ENCODE measurements at places on chromosomes 4 and X.

- no peak for DNase-seq
These were observed 56.2 kb downstream of the CD99L2 start for GRCh38 chrX:150842198-150842685.

DNA sequence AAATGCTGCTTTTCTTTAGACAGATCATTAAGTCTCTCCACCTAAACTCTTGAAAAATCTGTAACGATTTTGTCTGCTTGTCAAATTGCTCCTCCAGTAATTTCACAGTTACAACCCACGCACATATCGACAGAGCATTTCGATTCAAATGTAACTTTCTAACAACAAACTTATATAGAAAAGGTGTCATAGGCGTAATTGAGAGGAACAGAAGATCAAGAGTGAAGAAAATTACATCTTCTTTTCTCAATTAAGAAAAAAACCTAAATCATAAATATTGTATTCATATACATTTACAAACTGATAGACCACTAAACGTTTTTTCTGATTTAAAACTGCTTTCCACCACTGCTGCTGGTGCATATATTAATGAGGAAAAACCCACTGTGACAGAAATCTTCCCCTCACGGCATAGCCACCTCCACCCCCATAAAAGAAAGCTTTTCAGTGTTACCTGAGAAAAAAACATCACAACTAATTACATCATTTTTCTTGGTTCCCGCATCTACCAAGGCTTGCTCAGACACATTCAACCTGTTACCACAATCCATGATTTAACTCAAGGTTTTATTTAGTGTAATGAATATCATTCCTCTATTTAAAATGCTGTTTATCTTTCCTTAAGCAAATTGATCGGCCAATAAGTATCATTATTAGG, 1.9 kb downstream of the GPM6A start:
- DNase-seq, result no peak

DNA sequence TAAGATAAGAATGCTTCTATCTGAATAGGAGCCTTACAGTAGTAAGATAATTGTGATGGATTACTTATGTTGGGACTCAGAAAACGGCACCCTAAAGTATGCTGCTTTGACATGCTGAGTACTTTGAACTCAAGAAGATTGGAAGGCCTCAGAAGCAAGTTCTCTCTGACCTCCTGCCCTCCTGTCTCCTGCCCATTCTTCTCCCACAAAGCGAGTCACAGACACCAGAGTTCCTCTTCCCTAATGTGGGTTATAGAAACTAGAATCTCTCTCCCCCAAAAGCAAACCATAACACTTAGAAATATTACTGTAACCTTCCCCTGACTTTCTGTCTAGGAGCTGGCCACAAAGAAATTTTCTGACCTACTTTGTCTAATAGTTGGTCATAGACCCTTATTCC, 76.5 kb downstream of the DDIT4L start:
- no peak for DNase-seq

DNA sequence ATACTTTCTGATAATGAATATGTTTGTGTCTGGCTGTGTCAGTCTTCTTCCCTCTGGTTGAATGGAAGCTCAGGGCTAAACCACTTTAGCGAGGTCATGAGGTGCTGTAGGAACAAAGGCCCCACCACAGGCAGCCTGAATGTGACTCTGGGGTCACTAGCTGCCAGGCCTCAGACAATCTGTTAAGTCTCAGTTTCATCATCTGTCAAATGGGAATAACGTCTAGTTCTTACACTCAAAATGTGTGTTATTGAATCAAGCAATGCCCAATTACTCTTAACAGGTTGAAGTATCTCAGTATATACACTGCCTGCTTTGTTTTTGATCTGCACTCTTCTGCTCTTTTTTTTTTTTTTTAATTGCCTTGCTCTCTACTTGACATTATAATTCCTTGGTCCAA, 148.6 kb downstream of the STK32B start:
- no peak for DNase-seq

GRCh38 chr4:87121341-87122065, 98.9 kb downstream of the KLHL8 start:
- DNase-seq, result no peak

DNA sequence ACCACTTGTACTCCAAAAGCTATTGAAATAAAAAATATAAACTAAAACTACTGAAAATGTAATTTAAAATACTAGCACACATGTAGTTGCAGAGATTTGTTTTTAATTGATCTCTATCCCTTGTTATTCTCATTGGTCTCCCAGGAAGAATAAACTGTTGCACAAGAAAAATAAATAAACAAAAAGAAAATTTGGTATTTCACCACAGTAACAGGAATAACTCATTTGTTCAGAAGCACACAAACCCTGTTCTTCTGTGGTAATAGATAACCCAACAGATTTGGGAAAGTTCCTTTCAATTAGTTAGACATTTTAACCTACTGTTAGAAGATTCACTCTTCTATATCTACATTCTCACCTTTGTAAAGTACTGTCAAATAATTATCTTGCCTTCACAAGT, 70.9 kb upstream of the APOOL start:
- no peak for DNase-seq

- no peak for DNase-seq
These were observed 28.6 kb upstream of the OGT start for GRCh38 chrX:71504346-71504745.

DNA sequence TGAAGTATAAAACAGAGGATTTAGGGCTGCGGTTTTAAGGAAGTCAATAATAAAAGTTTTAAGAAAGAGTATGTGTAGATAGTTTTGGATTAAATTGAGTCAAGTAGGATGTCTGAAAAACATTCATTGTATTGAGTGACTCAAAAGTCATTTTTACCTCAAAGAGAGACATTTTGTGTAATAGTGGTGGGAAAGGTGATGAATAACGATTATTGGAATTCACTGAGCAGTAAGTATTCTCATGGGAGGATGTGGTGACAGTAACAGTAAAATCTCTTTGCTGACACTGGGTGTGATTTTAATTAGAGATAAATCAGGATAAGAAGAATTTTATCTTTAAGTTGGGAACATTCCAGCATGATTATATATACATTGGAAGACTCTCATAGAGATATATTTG, 233.6 kb downstream of the PDHA2 start:
- DNase-seq, result no peak

DNA sequence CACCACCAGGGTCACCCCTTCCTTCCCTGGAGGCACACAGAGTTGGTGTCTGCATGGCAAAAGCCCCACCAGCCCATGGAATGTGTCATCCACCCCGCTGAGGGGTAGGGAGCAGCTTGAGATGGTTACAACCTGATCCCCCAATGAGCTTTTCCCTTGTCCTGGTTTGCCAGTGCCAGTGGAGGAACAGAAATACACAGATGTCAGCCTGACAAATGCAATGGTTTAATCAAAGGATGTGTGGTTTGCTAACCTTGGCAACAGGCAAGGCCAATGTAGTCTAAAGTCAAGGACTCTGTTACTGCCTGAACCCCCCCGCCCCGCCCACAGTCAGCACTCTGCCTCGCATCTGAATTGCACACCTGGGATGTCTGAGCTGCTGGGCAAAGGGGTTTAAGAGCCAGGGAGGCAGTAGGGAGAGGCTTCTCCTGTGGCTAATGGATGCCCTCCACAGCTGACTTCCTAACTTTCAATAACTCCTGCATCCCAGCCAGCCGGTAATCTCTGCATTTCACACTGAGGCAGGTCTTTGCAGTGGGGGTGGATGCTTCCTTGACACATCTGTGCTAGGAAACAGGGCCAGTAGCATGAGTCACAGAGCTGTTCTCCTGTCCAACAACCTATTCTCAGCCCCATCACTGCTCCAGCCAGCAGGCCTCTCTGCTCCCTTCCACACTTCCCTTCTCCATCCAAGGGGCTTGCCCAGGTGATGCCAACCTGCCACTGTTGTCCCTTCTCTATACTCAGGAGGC, 137.5 kb downstream of the AMMECR1 start:
- peak; percentile 48 for DNase-seq

DNA sequence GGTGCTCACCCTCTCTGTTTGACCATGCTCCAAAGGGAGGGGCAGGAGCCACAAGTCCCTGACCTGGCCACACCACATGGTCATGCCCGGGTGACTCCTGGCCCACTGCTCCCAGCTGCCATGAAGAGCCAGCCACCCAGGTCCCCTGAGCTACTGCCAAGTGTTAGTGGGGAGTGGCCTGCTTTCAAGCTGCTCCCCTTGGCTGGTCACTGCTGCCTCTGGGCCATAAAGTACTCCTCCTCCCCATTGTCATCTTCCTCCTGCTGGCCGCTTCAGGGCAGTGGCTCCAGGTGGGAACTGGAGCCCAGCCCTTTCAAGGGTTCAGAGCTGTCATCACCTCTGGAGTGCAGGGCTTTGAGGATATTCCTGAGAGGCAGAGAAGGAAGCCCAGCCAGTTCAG, 27.3 kb upstream of the RBBP7 start:
- peak; percentile 57 for DNase-seq

DNA sequence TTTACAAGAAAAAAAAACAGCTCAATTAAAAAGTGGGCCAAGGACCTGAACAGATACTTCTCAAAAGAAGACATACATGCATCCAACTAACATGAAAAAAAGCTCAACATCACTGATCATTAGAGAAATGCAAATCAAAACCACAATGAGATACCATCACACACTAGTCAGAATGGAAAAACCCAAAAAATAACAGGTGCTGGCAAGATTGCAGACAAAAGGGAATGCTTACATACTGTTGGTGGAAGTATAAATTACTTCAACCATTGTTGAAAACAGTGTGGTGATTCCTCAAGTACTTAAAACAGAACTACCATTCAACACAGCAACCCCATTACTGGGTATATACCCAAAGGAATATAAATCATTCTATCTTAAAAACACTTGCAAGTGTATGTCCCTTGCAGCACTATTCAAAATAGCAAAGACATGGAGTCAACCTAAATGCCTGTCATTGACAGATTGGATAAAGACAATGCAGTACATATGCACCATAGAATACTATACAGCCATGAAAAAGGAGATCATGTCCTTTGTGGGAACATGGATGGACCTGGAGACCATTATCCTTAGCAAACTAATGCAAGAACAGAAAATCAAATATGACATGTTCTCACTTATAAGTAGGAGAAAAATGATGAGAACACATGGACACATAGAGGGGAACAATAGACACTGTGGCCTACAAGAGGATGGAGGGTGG, 97.6 kb downstream of the RAB28 start:
- DNase-seq, result no peak

DNA sequence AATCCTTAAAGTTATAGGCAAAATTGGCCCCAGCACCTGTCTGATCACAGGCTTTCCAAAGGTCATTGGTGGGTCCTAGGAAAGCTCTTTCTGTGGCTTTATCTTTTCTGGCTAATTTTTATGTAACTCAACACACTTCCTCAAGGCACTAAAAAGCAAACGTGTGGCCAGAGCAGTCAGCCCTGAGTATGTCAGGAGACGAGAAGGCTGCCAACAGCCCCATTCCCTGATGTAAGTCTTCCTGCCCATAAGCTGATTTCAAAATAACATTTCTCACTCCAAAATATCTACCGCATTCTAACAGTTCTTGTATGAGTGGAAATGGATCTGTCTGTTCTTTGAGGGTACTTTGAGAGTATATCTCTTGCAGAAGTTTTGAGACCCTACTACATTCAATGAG, 25.5 kb upstream of the FUNDC1 start:
- DNase-seq, result no peak

GRCh38 chr4:153976954-153977353, 188.1 kb upstream of the SFRP2 start:
- no peak for DNase-seq

DNA sequence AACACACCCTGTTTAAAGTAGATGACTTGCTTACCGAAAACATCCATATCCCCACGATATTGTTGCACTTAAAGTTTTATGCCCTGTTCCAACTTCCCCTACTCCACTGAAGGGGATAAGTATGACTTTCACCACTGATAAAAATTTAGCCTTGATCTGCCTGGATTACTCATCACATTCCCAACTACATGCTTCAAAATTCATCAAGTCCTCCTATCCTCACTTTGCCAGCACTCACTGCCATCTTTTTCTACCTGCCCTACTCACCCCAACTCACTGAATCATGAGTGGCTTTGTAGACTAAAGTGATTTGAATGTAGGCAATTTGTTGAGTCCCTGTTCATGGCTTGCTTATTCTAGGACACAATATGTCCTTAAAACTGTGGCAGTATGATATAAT, 12.2 kb upstream of the GPRIN3 start:
- no peak for DNase-seq

GRCh38 chr4:3747581-3747904, 18.6 kb upstream of the ADRA2C start:
- peak; percentile 81 for DNase-seq

DNA sequence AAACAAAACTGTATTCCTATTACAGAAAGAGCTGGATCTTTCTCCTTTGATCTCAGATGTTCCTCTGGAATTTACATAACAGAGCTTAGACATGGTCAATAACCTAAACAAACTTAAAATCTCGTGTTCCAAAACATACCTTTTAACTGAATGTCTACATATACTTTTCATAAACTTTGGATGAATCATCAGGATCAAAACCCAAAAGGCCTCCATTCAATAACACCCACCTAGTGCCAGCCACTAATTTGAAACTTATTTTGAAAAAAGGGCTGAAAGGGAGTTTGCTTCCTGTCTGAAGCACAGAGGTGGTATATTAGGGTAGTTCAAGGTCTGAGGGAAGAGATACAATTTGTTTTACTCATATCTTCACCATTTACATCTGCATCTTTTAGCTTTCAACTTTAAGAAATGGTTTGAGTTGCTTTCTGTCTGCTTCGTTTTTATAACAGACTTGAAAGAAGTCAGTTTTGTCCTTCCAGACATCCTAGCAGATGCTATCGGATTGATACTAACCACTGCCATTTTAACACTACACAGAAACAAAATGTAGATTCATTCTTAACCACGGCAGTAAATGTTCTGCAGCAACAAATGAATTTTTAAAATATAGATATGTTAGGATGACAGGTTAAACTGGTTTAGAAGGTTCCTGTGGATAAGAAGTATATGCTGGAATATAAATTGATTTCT, 242.8 kb upstream of the DKK2 start:
- no peak for DNase-seq

DNA sequence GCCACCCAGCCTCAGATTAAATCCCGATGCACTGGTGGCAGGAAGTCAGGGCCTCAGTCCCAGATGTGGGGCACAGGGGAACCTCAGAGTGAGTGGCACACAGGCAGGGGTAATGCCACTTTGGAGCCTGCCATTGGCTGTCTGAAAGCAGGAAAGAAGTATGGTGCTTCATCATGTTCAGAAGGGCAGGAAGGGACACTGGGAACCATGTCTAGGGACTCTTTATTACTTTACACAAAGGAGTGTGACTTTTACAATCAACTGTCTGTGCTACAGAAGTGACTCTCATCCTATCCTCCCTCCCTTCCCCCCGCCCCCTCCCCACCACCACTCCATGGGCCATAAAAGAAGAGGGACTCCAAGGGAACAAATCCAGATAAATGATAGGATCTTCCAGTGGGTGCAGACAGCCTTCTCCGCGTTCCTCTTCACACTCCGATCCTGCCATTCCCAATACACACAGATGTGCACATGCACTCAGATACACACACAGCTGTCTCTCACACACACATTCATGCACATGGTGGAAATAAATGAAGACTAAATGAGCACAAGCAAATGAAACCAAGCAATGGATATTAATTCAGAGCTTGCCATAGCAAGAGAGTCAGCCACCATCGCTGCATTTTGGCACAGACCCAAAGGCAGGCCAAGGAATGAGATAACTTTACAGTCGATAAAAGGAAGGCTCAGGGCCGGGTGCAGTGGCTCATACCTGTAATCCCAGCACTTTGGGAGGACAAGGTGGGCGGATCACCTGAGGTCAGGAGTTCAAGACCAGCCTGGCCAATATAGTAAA, 2.5 kb upstream of the TMEM154 start:
- DNase-seq, result no peak

Data from ELF-1 (cell line).